ENCODE measurements at places on chromosomes 5 and 9. TPM values are rescaled to one million over a fixed set of nuclear protein-coding genes. Genes with fewer than 3 reads are reported as not detected.

Gene RNF183
- total RNA-seq, result not detected

Gene PLAC8L1
- not detected for total RNA-seq

Gene C1QTNF2
- 0.39 TPM for total RNA-seq

Gene MARVELD2
- total RNA-seq, result 0.88 TPM

Gene FUT7
- total RNA-seq, result not detected

Gene PCDHGA11
- total RNA-seq, result 13.7 TPM

Gene TSSK1B
- total RNA-seq, result 0.26 TPM

All from epithelial cell of alveolus of lung (primary cell).